ENCODE measurements at places on chromosomes 7 and 10.

GRCh38 chr7:82704121-82704520 lies 260.5 kb upstream of the CACNA2D1 start:
- DNase-seq = no peak

GRCh38 chr10:44850356-44850934 lies 60.7 kb upstream of the TMEM72 start:
- no peak for DNase-seq

- DNase-seq = no peak
Measured at GRCh38 chr10:107481224-107481623, 316.7 kb upstream of the SORCS1 start.

GRCh38 chr7:31875424-31875823 lies 188.4 kb downstream of the PPP1R17 start:
- DNase-seq = no peak

GRCh38 chr7:50817561-50817960 lies 34.9 kb upstream of the GRB10 start:
- DNase-seq = no peak

DNA sequence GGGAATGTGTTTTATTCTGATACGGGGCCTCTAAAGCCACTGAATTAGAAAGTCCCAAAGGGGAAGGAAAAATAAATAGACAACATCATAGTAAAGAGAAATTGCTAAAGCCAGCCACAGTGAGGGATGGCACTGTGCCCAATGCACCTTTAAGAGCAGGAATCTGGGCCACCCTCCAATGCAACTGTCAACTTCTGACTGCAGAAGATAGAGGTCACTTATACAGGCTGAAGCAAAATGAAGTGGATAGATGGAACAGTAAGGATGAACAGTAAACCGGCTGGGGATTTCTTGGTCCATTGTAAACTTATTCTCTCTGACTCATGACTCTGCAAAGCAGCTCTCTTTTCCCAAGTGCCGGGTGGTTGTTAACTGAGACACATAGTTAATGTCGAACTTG lies 54.0 kb upstream of the KCNIP2 start:
- no peak for DNase-seq

DNA sequence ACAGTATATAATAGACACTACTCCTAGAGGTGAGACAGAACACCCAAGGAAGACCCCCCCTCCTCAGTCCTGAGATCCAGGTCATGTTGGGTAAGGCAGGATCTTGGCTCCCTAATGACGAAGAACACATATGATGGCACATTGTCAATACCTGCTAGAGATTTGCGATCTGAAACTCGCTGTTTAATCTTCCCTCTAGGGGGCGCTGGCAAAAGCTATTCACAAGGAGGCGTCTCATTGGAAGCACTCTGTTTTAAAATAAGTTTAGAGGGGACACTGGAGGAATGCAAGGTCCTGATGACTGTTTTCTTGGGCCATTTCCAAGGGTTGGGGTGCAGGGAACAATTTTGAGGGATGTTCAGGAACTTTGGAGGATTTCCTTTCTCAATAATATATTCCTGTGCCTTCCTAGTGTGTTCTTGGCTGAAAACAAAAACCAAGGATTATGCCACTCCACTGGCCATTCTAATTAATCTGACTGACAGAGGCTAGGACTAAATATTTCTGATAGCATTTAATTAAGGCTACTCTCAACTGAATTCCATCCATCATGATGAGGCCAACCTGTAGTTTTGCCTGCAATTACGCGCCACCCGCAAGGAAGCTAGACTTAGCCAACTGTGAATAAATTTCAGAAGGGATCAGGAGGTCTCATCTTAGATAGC lies 1013.8 kb upstream of the MBL2 start:
- DNase-seq = no peak

DNA sequence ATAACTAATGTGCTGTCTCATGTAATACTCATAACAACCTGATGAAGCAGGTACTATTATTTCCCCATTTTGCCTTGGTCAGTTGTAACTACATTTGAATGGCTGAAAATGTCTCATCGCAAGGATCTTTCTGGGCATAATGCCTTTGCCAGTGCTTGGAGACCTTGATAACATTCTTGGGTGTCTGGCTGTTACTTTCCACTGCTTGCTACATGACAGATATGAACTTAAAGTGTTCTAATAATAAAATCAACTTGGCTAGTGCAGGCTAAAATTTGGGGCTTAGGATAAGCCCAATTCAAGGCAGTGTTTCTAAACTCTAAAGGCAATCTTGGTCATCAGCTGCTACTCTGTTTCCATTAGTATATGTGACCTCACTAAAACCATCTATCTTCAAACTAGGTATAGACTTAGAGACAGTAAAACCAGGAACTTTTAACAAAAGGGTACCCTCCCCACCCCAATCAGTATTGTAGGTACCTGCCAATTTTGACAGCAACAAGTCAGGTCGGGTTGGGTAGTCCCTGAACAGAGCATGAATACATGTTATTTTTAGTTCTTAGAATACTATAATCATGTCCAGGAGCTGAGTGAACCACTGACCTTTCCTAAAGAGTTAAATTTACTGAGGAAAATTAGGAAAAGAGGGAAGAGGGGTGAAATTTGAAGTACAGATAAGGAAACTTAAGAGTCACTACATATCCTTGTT lies 68.2 kb upstream of the AHR start:
- DNase-seq = no peak

DNA sequence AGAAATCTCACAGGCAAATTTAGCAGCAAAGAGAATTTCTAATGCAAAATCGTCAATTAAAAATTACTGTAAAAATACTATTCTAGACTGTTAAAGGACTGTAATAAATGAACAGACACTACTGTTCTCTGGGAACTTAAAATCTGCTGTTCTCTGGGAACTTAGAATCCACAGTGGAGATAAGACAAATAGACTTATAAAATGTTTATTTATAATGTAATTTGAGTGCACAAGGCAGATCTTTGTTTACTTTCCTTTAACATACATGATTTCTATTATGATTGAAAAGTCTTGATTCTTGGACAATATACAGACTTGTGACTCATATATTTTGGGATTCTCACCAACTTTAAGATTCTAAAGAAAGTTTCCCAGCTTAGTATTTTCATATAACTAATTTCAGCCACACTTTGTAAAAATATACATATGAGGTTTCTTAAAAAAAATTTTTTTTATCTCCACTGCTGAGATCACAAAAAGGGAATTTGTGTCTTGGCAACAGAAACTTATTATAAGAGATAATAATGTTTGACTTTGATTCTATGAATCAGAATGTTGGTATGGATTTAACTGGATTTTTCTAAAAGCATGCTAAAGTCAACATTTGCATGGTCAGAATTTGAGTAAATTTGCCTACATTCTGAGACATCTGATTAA lies 166.3 kb upstream of the RHOBTB1 start:
- DNase-seq = no peak

- no peak for DNase-seq
Measured at GRCh38 chr7:35241436-35241835, 12.5 kb downstream of the TBX20 start.

- DNase-seq = no peak
Measured at GRCh38 chr7:25124465-25125136, 459 bp downstream of the CYCS start.

All from NCI-H1048 (cell line).